Stimulated activated CD8-positive, alpha-beta memory T cell treated with anti-CD3 and anti-CD28 coated beads, Interleukin-7, amount 100 ng/mL, for 1 hour (primary cell): ENCODE measurements at places on chromosomes 3 and 15.

DNA sequence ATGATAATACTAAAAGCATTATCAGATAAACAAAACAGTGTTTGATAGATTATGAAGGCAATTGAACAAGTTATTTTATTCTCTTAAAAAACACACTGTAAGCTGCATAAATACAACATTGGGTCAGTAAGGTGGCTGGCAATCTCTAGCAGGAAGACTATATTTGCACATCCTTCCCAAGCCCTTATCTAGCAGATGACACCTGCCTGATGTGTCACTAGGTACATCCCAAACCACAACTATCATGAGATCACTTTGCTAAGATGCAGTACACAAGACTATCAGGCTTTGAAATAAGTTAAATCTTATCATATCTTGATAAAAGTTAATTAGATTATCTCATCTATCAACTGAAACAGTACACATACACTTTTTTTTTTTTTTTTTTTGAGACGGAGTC lies 417.4 kb downstream of the MECOM start:
- no peak for DNase-seq

DNA sequence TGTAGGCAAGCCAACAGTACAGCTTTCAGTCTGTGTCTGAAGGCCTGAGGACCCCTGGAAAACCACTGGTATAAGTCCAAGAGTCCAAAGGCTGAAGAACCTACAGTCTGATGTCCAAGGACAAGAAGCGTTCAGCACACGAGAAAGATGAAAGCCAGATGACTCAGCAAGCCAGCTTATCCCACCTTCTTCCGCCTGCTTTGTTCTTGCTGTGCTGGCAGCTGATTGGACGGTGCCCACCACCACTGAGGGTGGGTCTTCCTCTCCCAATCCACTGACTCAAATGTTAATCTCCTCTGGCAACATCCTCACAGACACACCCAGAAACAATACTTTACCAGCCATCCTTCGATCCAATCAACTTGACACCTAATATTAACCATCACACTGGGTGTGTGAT lies 59.0 kb upstream of the PDZRN3 start:
- DNase-seq, result no peak

DNA sequence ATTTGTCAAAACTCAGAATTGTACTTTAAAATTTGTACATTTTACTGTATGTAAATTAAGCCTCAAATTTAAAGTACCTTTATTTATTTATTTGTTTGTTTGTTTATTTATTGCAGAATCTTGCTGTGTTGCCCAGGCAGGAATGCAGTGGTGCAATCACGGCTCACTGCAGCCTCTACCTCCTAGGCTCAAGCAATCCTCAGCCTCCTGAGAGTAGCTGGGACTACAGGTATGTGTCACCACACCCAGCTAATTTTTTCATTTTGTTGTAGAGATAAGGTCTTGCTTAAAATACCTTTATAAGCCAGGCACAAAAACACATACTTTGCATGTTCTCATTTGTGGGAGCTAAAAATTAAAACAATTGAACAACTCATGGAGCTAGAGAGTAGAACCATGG lies 37.4 kb downstream of the CHST14 start:
- no peak for DNase-seq

DNA sequence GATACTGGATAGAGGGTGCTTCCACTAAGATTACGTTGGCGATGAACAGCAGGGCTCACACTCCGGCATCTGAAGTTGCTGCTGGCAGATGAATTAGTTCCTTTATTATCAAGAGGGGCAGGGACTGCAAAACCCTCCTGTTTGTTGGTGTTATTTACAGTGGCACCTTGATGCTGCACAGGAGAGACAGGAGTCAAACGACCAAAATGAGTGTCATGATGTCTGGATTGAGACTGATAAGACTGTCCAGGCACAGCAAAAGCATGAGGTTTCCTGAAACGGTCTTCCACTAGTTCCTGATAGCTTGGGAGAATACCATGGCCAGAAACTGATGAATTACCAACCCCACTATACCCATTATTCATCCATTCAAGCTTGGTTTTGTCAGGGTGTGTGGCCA lies 100.8 kb upstream of the NEDD4 start:
- DNase-seq, result no peak

GRCh38 chr3:156761007-156761406 lies 65.1 kb upstream of the LEKR1 start:
- no peak for DNase-seq

GRCh38 chr3:2862366-2862765 lies 247.8 kb downstream of the IL5RA start:
- DNase-seq, result no peak

DNA sequence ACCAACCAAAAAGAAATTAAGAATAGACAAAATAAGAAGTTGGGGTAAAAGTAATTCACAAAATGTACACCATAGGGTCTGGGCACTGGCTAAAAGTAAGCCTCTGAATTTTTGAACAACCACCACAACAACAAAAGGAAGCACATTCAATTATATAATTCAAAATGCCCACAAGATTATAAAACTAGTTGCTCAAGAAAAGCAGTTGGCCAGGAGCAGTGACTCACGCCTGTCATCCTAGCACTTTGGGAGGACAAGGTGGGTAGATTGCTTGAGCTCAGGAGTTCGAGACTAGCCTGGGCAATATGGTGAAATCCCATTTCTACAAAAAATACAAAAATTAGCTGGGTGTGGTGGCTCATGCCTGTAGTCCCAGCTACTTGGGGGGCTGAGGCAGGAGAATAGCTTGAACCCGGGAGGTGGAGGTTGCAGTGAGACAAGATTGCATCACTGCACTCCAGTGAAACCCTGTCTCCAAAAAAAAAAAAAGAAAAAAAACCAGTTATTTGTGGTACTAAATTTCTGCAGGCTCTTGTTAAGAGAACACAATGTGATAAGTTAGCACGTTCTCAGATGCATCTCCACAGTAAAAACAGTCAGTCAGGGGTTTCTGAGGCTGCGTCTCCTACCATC lies 6.6 kb upstream of the ATP11B start:
- DNase-seq, result no peak

GRCh38 chr15:49901321-49901720 lies 217.7 kb downstream of the ATP8B4 start:
- DNase-seq, result no peak

GRCh38 chr3:122533931-122534334 lies 19.2 kb upstream of the KPNA1 start:
- DNase-seq, result no peak

DNA sequence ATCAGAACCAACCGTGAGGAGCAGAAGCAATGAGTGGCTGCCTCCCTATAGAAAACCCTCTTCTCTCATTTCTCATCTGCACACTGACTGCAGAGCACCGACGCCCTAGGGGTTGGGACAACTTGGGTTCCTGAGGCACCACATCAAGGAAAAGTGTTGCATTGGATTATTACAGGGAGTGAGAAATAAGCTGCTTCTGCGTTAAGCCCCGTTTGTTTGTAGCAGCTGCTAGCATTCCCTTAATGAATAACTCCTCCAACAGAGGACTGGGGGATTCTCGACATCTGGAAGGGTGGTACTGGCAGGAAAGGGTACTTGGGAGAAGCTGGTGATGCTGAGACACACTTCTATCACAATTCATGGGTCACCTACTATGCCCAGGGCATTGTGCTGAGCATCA lies 25.3 kb upstream of the AGBL1 start:
- no peak for DNase-seq
